ENCODE measurements at places on chromosomes 1 and 21.

- peak; percentile 72 for DNase-seq
These were observed 35.1 kb downstream of the FRRS1 start for GRCh38 chr1:99731384-99731783.

DNA sequence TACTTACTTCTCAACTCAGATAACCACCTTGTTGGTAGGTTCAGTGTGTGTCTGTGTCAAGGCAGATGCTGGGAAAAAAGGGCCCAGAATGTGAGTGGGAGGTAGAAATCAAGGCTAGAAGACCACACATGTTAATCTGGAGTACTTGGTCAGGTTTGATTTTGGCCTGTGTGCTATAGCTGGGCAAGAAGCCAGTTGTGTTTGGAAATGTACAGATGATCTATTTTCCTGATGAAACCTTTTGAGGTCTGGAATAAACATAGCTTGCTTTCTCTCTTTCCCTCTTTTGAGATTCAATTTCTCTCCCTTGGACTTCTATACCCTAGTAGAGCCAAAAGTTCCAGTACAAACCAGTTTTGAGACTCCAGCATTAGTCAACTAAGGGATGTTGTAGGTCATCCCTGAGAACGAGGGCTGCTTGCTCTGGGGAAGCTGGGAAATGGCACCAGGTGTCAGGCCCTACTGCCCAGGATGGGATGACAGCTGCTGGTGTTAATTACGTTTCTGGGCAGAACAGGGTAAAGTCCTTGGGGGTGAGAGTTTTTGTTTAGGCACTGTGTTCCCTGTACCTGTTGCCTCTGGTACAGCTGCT lies 15.8 kb downstream of the MAPKAPK2 start:
- peak; percentile 81 for DNase-seq

DNA sequence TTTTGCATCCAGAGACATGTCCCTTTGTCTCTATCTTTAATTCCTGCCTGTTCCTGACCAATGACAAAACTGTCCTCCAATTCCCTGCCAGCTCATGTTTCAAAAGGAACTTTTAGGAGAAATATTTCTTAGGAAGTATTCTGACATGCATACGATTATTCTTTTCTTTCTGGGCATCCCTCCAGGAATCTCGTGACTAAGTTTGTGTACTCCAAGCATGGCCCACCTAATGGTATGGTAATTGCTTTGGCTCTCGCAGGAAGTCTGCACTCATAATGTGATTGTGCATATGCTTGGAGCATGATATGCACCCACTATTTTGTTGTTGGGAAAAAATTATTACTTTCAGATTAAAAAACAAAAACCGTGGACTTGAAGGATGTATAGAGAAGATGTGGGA lies 256.4 kb downstream of the PRDM2 start:
- DNase-seq: no peak

- DNase-seq: no peak
These were observed 144.5 kb upstream of the RUNX3 start for GRCh38 chr1:25074351-25075227.

GRCh38 chr1:197659171-197659570 lies 116.1 kb downstream of the DENND1B start:
- no peak for DNase-seq

- DNase-seq: no peak
These were observed 247.7 kb downstream of the CAMTA1 start for GRCh38 chr1:7032992-7033391.

DNA sequence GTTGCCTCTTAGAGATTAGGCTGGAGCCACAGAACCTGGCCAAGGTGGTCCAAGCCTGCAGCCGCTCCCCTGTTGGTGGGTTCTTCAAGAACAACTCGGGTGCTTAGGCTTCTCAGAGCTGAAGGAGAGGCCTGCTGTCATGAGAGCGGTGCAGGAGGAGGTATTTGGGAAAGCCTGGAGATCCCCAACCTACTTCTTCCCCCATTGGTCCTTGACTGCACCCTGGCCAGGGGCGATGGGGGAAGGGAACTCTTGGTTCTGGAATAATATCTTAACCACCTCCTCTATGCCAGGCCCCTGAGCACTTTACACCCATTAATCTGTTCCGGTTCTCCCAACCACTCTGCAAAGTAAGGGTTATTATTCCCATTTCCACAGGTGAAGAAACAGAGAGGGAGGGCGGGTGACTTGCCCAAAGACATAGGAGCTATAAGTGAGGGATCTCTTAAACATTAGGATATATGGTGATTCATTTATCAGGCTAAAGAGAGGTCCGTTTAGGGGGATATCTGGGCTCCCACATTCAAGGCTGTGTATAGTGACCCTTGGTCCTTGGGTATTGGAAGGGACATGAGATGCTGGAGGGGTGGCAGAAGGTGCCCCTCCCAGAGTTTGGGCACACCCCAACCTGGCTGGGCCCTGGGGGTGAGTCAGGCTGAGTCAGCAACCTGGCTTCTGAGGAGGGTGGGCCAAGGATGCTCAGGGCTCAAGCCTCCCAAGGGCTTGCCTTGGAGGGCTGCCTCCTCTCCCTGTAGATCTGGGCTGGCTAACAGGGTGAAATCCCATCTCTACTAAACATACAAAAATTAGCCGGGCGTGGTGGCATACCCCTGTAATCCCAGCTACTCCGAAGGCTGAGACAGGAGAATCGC lies 5.2 kb downstream of the TRNP1 start:
- DNase-seq: peak; percentile 13

DNA sequence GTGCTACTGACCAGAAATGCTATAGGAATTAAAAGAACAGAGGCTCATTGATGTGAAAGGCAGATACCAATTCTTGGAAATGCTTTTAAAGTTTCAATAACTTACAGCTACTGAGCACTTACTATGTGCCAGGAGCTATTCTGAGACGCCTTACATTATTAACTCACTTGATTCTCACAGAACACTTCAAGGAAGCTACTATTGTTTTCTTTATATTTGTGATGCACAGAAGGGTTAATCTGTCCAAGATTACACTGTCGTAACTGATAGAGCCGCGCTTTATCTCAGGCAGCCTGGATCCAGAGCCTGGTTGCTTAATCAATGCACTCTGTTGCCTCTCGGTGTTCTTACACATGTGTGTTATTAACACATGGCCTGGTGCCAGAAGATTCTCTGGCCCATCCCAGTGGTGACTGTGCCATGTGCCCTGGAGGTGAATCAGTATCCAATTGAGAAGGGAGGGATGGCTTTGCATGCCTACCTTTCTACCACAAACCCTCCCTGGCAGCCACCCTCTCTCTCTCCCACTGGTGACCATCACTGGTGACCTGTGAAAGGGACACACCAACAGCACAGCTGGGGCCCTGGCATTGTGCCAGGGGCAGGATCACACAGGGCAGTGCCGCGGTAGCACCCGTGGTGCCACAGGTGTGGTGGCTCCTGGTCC lies 8.8 kb downstream of the FMO1 start:
- peak; percentile 31 for DNase-seq

DNA sequence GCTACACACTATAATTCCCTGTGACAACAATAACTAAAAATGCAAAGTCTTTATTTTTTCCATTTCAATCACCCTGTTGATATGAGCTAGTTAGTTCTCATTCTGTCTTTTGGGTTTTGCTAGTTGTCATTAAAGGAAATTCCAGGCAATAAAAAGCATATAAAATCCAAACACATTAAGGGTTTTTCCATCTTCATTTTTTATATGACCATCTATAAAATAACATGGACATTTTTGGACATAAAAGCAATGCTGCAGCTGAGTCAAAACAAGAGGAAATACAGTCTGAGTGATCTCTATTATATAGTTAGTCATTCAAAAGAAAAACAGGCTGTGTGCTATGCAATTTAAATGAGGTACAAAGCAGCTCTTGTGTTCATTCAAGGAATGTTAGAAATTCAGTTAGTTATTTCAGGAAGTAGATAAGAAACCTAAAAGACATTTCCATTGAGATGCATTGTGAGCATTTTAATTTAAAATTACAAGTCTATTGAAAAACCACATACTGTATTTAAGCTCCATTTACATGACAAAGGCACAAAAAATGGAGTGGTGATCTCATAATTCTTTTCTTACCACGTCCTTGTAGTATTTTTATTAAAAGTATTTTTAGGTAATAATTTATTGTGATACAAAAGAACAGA lies 67.3 kb upstream of the BCL10 start:
- peak; percentile 50 for DNase-seq

- DNase-seq: no peak
These were observed 22.4 kb upstream of the RCOR3 start for GRCh38 chr1:211236633-211237320.

- DNase-seq: peak; percentile 55
These were observed 15.2 kb downstream of the ITPKB start for GRCh38 chr1:226723657-226724532.

DNA sequence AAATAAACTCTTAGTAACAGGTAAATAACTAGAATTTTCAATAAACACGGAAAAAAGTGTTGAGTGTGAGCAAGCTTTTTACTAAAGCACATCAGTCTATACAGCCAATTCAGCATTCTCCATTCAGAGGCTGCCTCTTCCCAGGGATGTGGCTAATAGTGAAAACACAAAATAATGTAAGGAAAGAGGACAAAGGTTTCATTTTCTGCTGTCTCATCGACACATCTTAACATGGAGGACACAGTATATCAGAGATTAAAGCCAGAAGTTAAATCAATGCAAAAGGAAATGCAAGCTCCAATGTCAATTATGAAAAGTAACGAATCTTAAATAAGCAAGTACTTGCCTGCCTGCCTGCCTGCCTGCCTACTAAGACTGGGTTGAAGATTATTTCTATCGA lies 43.2 kb downstream of the LUZP1 start:
- no peak for DNase-seq

DNA sequence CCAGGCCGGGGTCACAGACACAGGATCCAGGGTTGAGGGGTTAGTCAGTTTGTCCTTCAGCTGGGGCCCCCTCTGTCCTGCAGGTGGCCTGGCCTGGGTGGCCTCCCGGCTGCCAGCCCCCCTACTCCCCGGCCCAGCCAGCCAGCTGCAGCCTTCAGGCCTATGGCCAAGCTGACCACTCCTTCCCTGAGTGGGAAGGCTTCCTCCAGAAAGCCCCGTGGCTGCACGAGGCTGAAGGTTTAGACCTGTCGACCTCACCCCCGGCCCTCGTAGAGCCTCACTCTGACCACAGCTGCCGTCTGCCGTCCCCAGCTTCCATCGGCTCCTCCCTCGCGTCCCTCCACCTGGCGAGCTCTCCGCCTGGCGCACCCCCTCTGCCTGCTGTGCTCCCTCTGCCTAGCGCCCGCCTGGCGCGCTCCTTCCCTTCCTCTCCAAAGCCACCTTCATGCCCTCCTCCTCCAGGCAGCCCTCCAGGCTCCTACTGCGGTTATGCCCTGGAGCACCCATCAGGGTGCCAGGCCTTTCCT lies 9.6 kb downstream of the TTLL10 start:
- DNase-seq: peak; percentile 70

DNA sequence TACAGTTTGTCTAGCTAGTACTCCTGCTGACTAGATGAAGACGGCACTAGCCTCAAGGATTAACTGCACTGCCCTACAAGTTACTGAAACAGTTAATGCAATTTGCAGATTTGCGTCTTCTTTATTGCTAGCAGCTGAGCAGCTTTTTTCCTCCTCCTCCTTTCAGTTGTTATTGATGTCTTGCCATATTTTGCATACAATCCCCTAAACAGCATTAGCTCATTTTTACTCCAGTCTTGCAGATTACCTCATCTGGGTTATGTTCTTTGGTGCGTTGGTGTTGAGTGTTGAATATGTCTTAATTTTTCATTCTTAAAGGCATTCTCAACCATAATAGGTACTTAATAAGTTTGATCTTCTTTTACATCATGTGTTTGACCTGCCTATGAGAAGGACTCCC lies 363.4 kb upstream of the LYPLAL1 start:
- peak; percentile 64 for DNase-seq

DNA sequence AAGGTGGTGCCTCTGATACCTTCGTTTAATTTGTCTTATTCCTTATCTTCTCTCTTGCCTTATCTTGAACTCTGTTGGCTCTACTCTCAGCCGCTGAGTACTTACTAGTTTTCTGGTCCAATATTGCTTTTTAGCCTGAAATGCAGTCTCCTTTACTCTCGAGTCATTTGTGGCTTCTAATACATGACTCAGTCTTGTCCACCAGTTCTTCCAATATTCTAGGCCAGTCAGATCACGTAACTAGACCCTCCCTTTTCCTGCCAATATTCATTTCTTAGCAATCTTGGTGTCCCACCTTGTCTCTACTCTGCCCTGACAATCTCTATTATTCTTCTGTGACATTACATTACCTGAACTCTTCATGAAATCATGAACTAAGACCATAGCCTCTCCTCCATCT lies 555.8 kb downstream of the DPYD start:
- DNase-seq: no peak

- no peak for DNase-seq
These were observed 1943.0 kb downstream of the MRPL39 start for GRCh38 chr21:23664193-23664694.

GRCh38 chr21:41778930-41779600 lies 12.2 kb upstream of the RIPK4 start:
- no peak for DNase-seq

DNA sequence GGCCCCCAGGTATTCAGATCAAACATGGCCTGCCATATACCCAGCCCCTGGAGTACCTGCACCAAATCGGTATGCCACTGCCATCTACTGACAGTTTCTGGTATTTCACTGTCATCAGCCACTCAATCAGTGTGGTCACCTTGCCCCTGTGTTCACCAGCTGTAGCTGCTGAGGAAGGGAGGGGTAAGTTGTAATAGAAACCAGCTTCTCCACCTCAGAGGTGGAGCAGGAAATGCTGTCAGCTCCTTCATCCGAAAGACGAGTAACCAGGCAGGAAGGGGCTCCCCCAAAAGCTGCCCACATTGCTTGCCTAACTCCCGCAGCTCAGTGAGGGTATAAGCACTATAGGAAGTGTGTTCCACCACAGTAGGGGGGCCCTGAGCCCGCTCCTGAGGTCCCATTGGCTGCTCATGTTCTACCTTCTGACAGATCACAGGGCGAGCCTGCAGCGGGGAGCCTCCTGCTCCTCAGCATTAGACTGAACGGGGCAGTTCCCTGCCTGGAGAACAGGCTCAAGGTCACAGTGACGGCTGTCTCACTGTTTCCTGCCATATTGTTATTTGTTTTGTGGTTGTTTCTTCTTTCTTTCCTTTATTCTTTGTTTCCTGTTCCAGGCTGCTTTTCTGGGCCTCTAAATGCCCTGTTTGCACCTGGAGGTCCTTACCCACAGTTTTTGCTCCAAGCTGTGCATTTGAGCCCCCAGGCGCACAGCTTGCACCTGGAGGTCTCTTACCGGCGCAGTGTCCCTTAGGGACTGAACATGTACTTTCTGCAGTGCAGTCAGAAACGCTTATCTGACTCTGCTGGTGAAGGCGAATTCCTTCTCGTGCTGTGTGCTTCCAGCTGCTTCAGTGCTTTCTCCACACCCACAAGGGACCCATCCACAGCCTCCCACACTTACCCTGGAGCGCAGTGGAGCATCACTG lies 1638.3 kb downstream of the MRPL39 start:
- peak; percentile 12 for DNase-seq

- no peak for DNase-seq
These were observed 7.6 kb downstream of the CYP4X1 start for GRCh38 chr1:47031059-47031458.

- no peak for DNase-seq
These were observed 7.3 kb upstream of the MIIP start for GRCh38 chr1:12011998-12012397.

GRCh38 chr1:97920276-97920831 lies 480 bp downstream of the DPYD start:
- DNase-seq: peak; percentile 37

Data from muscle of back (tissue), 13 donors.